ENCODE measurements at places on chromosomes 13 and 19.

- no peak for DNase-seq
Observed at GRCh38 chr19:49338023-49338677, 2.9 kb downstream of the CD37 start.

DNA sequence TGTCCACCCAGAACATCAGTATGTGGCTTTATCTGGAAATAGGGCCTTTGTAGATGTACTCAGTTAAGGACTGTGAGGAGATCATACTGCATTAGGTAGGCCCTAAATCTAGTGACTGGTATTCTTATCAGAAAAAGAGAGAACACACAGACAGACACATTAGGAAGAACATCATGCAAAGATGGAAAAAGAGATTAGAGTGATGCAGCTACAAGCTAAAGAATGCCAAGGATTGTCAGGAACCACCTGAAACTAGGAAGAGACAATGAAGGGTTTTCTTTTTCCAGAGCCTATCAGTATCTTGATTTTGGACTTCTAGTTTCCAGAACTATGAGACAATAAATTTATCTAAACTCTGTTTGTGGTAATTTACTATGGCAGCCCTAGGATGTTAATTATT, 15.0 kb upstream of the DZIP1 start:
- no peak for DNase-seq

- DNase-seq: no peak
Observed at GRCh38 chr19:7853770-7854128, 20.4 kb downstream of the PRR36 start.

GRCh38 chr19:38219221-38219620, 4.8 kb downstream of the DPF1 start:
- no peak for DNase-seq

DNA sequence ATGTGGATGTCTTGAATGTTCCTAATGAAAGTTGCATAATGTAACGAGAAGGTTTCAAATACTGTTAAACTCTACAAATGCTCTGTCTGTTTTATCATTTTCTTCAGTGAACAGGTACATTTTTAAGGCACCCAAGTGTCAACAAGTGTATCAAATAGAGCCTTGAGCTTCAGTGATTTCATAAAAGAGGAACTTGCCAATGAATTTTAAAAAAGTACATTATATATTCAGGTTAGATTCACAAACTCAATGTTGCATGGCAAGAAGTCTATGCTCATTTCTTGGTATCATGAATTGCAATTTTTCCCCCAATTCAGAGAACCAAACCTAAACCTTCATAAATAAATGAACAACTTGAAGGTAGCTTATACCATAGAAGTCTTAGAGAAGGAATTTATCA, 838.8 kb downstream of the PCDH9 start:
- no peak for DNase-seq

DNA sequence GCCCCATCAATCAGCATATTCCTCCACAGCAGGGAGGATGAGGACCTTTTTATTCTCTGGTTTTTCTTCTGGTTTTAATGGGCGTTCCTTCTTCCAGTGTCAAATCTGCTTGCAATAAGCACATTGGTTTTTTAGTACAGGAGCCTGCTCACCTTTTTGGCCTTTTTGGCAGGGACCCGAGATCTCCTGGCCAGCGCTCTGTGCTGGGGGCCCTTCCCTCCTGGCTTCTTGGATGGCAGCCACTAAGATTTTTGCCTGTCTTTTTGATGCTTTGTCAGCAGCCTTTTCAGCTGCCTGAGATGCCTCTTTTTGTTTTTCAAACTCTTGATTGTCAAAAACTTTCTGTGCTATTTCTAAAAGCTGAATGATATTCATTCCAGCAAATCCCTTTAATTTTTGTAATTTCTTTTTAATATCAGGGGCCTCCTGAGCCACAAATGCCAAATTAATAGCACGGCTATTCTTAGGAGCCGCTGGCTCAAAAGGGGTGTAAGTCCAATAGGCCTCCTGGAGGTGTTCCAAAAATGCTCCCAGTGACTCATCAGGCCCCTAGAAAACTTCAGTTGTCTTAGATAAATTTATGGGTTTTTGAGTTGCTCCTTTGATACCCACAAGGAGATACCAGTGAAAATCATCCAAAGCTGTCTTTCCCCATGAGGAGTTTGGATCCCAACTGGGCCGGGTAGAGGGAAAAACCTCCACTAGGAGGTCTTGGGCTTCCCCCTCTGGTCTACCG, 73.0 kb downstream of the ZNF100 start:
- DNase-seq: no peak

GRCh38 chr19:35327642-35328041, 1.3 kb upstream of the CD22 start:
- no peak for DNase-seq

- DNase-seq: no peak
Observed at GRCh38 chr13:76029706-76030105, 393.6 kb downstream of the LMO7 start.

DNA sequence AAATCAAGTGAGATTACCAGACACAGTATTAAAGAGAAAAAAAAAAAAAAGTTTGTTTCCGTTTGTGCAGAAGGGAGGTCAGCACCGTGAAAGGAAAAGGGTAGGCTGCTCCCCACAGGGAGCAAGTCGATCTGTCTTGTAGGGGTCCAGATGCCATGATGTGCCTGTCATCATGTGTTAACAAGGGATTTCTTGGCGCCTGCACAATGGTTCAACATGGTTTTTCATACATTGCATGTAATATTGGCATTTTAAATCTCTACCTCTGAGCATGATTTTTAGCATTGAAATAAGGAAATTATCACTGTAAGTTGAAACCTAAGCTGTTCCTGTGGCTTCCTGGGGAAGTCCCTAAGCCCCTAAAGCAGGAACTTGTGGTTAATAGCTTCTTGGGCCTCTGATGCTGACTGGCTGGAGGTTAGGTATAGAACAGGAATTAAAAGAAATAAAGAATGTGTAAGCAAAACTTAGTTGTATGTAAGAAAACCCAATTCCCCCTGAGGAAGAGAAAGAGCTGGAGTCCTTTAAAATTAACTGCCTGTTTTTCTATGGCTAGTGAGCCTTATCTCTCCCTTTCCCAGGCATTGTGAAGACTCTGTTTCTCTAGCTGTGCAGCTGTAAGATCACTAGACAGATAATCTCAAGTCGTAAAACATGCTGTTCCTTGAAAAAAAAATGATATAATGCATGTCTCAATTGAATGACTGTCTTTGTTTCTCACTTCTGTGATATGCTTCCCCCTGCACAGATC, 7.4 kb upstream of the FCGBP start:
- DNase-seq: no peak

DNA sequence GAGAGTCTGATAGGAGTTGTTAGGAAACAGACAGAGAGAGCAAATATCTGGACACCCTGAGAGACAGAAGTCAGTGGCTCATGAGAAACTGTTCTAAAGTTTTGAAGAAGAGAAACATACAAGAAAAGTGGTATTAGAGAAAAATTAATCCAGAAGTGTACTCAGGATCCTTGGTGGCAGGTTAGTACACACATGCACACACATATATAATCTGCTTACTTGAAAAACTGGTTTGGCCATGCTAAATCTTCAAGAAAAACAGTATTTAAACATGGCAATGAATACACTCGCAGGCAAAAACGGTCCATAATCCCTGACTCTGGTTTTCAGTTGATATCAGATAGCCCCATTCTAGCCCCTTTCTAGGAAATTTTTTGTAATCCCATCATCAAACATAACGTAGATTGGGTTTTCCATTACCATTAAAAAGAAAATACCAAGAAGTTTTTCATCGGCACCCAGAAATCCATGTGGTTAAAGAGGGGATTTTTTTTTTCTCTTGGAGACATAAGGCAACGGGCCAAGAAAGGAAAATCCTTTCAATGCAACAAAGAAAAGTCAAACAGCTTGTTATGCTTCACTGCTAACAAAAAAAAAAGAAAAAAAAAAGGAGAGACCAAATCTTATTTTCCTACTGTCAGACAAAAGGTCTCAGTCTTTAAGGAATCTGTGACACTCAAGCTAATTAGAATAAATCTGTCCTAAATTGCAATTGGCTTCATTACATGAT, 178.0 kb upstream of the MIR17HG start:
- DNase-seq: no peak

GRCh38 chr19:511101-511851, 4.0 kb downstream of the TPGS1 start:
- no peak for DNase-seq

DNA sequence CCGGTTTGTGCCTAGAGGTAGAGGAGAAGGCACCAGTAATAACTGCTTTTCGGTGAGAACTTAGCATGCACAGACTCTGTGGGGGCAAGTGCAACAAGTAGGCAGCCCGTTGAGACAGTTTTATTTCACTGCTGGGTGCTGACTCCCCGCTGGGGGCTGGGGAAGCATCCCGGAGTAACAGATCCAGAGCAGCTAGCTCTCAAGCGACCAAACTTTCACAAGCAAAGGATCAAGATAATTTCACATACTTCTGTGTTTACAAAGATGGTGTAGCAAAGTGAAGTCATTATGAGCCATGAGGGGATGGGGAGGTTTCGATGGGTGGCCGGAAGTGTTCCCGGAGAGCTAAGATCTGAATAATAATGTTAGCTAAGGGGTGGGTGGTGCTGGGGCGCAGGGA, 2.8 kb downstream of the NACC1 start:
- no peak for DNase-seq

GRCh38 chr13:64054321-64054720, 2638.7 kb upstream of the PCDH20 start:
- DNase-seq: no peak

GRCh38 chr13:59414006-59414405, 749.7 kb downstream of the DIAPH3 start:
- DNase-seq: no peak
